T-helper 17 cell (primary cell): ENCODE measurements at places on chromosomes 5 and 9.

GRCh38 chr9:135039916-135040645 is 47.4 kb upstream of the OLFM1 start:
- DNase-seq: no peak

- DNase-seq: no peak
Observed at GRCh38 chr5:170006021-170006420, 25.7 kb upstream of the INSYN2B start.

GRCh38 chr5:64165160-64165499 is 513 bp upstream of the RNF180 start:
- no peak for DNase-seq

GRCh38 chr5:149130121-149130914 is 11.0 kb upstream of the ABLIM3 start:
- DNase-seq: no peak

- no peak for DNase-seq
Observed at GRCh38 chr5:3839151-3839550, 243.5 kb downstream of the IRX1 start.

GRCh38 chr5:85813146-85813545 is 804.6 kb upstream of the COX7C start:
- DNase-seq: no peak

DNA sequence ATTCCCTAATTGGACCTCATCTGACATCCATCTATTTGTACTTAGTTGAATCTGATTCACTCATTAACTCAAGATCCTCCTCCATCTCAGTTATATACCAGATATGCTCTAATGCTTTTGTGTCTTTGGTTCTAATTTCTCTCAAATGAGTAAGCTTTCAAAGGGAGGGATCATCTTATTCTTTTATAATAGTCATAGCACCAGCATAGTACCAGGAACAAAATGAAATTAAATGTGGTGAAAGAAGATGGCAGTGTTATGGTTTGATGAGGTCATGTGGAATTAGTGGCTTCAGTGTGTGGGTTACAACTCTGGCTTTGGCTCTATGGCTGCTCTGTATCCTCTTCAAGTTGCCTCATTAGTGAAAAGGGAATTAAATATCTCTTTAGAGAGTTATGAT is 32.5 kb upstream of the ZNF366 start:
- no peak for DNase-seq

GRCh38 chr5:137291436-137291835 is 207.7 kb downstream of the SPOCK1 start:
- no peak for DNase-seq

DNA sequence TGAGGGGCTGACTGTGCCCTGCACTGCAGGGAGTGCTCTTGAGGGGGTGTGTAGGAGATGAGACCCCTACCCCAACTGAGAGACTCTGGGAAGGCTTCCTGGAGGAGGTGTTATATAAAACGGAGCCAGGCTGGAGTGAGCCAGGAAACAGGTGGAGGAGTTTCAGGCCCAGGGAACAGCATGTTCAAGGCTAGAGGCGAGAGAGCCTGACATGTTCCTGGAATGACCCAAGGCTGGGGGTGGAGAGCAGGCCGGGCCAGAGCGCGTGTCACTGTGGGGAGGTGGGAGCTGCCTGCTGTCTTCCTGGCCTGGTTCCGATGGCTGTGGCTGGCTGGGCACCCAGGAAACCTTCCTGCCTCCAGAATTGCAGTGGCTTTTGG is 48.7 kb downstream of the RXRA start:
- DNase-seq: no peak

GRCh38 chr5:124962735-124963134 is 216.3 kb upstream of the ZNF608 start:
- DNase-seq: no peak

GRCh38 chr5:93736284-93736683 is 5.1 kb downstream of the POU5F2 start:
- DNase-seq: no peak

DNA sequence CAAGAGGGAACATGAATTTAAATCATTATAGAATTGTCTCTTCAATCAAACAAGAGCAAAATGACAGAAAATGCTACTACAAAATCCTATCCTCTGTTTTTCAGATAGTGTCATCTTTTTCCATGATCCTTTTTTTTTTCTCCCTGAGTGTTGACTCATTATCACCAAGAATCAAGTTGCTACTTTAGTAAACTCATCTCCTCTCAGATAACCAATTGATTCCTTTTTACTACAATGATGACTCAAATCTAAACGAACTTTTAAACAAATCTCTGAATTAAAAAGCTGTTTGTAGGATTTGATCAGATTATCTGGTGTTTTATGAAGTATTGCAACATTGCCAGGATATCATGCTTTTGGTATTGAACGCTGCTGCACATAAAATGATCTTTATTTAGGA is 23.9 kb upstream of the IL7R start:
- no peak for DNase-seq

DNA sequence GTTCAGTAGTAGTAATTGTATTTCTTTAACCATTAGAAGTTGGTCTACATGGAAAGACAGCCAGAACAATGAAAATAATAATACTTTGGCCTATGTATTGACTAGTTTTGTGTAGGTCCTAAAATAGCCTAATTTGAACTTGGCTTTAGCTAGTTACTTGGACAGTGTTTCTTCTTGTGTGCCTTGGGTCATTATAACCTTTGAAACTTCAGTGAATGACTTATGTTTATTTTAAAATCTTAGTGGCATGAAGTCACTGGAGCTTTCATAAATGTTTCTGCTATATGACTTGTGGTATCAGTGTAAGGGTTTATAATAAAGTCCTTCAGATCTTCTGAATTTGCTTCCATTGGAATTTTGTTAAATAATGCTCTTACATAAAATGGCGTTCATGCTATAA is 2.6 kb upstream of the FAM120AOS start:
- DNase-seq: no peak

DNA sequence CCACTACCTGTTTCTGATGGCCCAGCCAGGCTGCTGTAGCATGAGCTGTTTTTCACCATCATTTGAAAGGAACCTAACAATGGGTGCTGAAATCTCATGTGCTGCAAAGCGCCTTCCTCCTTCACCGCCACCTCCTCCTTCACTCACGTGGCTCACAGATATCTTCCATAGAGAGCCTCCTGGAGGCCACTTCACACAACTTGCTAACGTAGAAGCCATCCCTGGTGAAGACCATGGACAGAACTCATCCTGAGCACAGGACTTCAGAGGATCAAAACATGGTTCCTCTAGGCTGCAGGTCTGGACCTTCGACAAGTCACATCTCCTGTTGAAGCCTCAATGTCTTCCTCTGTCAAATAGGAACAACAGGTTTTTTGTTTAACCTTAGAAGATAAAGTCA is 155.5 kb upstream of the RAD23B start:
- DNase-seq: no peak

DNA sequence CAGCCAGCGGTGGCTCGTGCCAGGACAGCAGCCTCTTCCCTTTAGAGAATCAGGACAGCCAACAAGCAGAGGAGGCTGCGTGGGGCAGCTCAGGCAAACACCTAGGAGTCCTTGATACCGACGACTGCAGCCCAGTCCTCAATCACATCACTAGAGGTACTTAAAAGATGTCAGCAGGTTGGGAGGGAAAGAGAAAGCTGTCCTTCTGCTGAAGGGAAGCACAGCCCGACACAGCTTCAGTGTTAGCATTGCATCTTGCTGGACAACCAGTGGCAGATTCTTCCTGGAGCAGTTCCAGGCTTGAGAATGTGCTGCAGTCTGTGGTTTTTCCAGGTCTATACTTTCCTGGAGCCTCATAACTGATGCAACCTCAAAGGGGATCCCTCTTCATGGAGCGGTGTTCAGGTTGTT is 230.5 kb downstream of the SYK start:
- DNase-seq: no peak

GRCh38 chr9:88737031-88737430 is 202.1 kb downstream of the NXNL2 start:
- no peak for DNase-seq

DNA sequence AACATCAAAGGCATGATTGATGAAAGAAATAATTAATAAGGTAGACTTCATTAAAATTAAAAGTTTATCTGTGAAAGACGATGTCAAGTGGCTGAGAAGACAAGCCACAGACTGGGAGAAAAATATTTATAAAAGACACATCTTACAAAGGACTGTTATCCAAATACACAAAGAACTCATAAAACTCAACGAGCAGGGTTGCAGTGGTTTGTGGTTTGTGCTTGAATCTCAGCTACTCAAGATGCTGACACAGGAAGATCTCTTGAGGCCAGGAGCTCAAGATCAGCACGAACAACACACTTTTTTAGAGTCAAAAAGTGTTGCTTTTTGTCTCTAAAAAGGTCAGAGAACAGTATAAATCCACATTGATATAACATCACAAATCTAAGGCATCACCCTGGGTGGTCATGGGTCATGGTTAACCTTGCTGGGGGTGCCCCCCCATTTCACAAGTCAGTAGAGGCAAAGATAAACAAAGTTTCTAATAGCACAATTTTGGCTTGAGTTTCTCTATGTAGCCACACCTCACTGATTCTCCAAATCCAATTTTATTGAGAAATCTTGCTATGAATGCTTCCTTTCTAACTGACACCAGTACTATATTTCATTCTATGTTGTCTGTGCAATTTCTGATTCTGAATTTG is 342.9 kb upstream of the RPS23 start:
- no peak for DNase-seq
